ENCODE measurements at places on chromosomes 13 and 19.

DNA sequence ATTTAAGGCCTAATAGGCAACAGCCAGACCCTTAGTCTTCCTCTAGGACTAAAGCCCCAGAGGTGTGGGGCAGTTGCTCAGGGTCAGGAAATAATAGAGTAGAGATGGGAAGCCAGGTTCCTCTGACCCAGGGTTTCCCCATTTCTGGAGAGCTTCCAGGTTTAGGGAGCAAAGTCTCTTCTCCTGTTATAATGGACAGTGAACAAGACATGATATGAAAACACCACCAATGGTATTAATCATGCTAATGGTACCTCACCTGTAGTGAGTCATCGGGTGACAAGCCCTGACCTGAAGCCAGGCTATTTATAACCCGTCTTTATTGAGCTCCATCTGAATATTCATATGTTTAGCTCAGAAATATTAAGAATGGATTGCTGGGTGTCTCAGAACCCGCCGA lies 24.6 kb downstream of the BICRA start:
- DNase-seq = no peak

GRCh38 chr19:45789035-45789786 lies 3.4 kb downstream of the DMWD start:
- DNase-seq = no peak

DNA sequence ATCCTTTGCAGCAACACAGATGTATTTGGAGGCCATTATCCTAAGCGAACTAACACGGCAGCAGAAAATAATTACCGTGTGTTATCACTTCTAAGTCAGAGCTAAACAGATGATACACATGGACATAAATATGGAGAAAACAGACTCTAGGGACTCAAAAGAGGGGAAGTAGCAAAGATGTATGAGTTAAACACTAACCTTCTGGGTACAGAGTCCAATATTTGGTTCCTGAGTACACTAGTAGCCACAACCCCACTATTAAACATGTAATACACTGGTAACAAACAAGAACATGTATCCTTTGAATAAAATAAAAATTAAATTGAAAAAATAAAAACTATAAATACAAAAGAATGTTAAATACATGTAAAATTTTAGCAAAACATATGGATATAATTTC lies 118.0 kb upstream of the SLITRK5 start:
- no peak for DNase-seq

- no peak for DNase-seq
These were observed 406.3 kb downstream of the GPC5 start for GRCh38 chr13:91804724-91805123.

- no peak for DNase-seq
These were observed 4.4 kb upstream of the COMP start for GRCh38 chr19:18795540-18795939.

DNA sequence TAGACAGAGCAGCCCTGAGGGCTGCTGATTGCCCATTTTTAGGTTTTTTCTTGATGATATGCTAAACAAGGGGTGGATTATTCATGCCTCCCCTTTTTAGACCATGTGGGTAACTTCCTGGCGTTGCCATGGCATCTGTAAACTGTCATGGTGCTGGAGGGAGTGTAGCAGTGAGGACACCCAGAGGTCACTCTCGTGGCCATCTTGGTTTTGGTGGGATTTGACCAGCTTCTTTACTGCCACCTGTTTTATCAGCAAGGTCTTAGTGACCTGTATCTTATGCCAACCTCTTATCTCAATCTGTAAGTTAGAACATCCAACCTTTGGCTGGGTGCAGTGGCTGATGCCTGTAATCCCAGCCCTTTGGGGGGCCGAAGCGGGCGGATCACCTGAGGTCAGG lies 148.0 kb downstream of the PTPRS start:
- DNase-seq = no peak

GRCh38 chr19:47544476-47544875 lies 28.5 kb downstream of the ZNF541 start:
- DNase-seq = no peak

GRCh38 chr13:21045100-21045499 lies 16.3 kb downstream of the LATS2 start:
- no peak for DNase-seq

- DNase-seq = no peak
These were observed 25.0 kb upstream of the NCCRP1 start for GRCh38 chr19:39171479-39172465.

Measured in stimulated activated CD8-positive, alpha-beta memory T cell treated with anti-CD3 and anti-CD28 coated beads, Interleukin-7, amount 100 ng/mL, for 4 hours (primary cell).